ENCODE measurements at places on chromosomes 2 and 18.
A peak's percentile ranks its signal among the peaks of the same experiment; 100 is the strongest.

DNA sequence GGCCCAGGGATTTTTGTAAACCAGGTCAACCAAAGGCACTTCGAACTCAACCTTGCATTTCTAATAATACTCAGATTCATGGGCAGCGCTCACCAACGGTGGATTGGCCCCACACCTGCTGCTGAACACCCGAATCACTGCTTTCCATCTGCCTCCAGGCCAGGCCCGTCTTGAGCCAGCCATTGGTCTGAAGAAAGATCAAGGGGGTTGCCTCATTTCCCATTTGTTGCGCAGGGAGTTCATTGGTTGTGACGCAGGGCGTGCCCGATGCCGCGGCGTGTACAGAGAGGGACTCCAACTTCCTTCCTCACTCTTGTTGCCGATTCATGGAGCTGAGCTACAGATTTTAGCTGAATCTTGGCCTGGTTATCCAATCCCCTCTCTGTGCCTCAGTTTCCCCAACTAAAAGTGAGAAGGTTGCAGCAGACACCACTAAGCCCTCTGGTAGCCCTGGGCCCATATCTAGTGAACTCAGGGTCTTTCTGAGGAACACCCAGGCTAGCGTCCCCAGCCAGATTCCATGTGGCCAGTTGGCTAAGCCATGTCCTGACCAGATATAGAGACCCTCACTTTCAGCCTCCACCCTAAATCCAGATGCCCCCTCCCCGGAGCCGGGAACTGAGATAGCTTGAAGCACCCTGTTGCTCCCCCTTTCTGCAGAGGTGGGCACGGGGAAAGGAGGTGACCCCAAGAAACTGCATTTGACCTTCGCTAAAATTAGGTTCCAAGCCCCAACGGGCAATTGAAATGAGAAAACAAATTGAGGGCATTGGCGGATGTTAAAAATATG lies 60.9 kb upstream of the HPCAL1 start:
- no peak for DNase-seq

GRCh38 chr2:220279840-220280239 lies 652.4 kb downstream of the SLC4A3 start:
- DNase-seq = no peak

DNA sequence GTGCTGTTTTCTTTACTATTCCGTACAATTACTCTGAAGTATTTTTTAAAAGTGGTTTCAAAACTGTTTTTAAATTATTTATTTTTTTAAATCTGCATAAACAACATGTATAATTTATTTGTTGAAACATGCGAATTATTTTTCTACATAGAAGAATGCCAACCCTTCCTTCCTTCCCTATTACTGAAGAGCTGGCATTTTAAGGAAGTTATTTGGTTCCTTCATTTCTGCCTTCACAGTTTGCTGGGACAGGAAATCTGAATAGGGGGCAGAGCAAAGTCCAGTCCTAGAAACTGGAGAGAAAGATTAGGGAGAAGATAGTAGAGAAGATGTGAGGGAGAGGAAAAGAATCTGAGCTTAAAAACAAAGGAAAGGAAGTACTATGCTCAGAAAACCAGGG lies 146.7 kb upstream of the ACVR2A start:
- no peak for DNase-seq

GRCh38 chr18:45837283-45838070 lies 12.0 kb downstream of the SIGLEC15 start:
- DNase-seq = no peak

GRCh38 chr2:41869542-41870264 lies 178.1 kb upstream of the PKDCC start:
- no peak for DNase-seq

DNA sequence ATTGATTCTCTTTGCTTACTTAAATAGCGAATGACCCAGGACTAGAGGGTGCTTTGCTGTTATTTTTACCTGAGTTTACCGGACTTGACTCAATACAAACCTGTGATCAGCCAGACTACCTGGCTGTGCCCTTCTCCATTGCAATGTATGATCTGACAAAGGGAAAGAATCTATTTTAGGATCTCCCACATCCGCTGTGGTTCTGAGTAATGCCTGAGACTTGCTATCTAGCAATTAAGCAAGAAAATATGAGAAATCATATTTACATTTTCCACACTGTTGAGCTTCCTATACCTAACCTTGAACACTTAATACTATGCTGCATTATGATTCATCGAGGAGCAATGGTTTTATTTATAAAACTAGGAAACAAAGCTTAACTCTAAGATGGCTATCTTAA lies 215.2 kb downstream of the RAD51AP2 start:
- DNase-seq = no peak

- no peak for DNase-seq
Observed at GRCh38 chr2:228282376-228282775, 100.9 kb upstream of the SPHKAP start.

- DNase-seq = peak; percentile 62
Observed at GRCh38 chr2:8549273-8549922, 132.5 kb upstream of the ID2 start.

GRCh38 chr2:229085439-229085838 lies 185.6 kb downstream of the PID1 start:
- no peak for DNase-seq

DNA sequence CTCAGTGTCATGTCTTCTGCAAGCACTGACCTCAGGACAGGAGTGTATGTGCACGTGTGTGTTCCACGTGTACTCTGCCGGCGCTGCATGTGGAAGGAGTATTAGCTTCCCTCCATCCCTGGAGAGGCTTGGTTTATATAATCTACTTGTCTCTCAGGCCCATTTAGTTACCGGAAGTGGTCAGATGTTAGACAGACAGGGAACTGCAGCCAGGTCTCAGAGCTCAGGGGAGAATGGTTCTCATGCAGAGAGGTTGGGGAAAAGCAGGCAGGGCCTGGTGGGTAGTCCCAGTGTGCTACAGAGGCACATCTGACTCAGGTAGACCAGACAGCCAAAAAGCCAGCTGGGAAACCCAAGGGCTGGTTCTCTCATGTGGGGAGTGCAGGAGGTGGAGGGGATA lies 167.9 kb downstream of the CTIF start:
- no peak for DNase-seq

DNA sequence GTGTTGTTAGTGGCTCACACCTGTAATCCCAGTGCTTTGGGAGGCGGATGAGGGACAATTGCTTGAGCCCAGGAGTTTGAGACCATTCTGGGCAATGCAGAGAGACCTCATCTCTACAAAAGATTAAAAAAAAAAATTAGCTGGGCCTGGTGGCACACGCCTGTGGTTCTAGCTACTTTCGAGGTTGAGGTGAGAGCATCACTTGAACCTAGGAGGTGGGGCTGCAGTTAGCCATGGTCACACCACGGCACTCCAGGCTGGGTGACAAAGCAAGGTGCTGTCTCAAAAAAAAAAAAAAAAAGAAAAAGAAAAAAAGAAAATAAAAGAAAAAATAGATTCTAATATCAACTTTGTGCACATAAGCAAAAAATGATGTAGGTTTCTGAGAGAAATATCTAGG lies 1492.5 kb upstream of the TMEFF2 start:
- no peak for DNase-seq

- peak; percentile 58 for DNase-seq
Observed at GRCh38 chr2:20145497-20146193, 79.3 kb downstream of the SDC1 start.

DNA sequence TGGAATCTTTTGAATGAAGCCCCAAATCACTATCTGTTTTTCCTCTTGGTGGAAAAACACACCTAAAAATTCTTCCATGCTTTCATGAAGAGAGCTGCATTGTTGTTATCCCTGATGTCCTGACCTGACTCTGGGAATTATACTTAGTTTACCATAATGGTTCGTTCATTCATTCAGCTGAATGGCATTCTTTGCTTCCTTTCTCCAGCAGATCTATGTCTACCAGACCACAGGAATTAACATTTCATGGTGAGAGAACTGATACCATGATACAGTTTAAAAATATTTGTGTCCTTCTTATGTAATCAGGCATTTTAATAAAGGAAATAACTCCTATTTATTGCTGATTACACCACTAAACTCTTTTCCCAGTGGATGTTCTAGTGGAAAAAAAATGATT lies 11.1 kb upstream of the SLC4A10 start:
- DNase-seq = no peak

DNA sequence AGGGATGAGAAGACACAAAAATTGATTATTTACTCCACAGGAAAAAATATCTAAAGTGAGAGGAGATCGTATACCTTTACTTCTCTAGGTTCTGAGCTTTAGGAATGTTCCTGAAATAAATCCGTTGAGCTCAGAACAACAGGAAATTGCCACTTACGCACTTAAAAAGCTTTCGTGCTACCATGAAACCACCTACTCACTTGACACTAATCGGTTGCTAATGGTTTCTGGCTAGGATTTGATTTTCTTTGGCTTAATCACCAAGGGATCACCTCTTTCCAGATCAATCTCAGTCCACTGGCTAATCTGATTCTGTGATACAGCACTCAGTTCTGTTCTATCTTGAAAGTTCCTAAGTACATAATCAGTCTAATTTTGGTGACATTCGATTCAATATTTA lies 419.6 kb downstream of the DLGAP1 start:
- DNase-seq = no peak

DNA sequence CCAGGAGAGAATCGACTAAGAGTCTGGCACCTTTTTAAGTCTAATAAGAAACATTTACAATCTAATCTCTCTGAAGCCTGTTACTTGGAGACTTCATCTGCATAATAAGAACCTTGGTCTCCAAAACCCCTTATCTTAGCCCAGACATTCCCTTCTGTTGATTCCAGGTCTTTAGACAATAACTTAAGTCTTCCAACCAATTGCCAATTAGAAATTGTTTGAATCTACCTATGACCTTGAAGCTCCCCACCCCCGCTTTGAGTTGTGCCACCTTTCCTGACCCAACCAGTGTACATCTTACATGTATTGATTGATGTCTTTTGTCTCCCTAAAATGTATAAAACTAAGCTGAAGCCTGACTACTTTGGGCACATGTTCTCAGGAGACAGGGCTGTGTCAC lies 49.5 kb upstream of the DTNA start:
- no peak for DNase-seq

DNA sequence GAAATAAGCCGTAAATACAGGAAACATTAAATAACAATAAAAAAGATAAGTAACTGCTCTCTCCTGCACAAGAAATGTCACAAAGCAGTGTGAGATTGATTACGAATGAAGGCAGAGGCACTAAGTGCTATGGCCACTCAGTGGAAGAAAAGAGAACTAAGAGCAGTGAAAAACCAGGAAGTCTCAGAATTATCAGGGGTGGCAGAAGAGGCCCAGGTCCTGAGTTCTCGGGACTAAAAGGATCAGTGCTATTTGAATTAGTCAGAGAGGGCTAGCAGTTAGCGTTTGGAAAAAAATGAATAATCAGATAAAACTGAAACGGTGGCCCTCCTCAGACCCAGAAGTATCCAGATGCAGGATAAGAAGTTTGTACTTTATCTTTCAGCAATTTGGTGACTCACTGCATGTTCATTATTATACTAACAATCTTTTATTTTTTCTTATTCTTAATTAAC lies 367.1 kb downstream of the ZEB2 start:
- DNase-seq = no peak

- no peak for DNase-seq
Observed at GRCh38 chr2:140249821-140250220, 1469.6 kb upstream of the NXPH2 start.

GRCh38 chr18:54032412-54032811 lies 192.1 kb downstream of the MBD2 start:
- DNase-seq = no peak

DNA sequence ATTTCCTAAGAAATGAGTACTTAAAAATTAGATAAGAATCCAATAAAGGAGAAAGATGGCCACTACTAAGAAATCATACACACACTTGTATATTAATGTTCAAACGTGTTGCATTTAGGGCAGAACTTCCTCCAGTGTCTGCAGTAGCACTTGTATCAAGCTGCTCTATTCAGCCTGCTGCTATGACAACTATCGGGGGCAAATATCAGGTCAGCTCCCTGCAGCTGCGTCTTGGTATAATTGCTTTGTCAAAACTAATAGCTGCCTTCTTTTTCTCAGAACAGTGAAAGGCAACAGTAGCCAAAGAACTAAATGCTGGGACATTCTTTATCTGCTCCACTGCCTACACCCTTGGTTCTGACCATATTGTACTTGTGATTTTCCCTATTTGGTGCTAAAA lies 300.7 kb downstream of the NOL4 start:
- DNase-seq = no peak

- DNase-seq = no peak
Observed at GRCh38 chr2:79432731-79433146, 80.1 kb upstream of the CTNNA2 start.

DNA sequence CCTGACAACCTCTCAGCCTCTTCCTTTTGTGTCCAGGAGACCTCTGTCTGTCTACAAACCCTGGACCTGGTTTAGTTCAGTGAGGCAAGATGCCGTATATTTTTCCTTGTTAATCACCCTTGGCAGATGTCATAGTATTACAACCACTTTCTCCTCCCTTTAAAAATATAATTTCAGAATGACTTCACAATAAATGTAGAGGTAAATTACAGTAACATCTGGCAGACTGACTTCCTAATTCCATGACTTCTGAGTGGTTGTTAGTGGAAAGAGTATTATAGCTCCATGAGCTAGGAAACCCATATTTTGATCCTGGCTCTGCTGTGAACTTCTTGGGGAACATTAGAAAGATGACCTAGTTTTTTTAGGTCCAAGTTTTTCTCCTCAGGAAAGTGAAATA lies 39.5 kb downstream of the SPATS2L start:
- no peak for DNase-seq

DNA sequence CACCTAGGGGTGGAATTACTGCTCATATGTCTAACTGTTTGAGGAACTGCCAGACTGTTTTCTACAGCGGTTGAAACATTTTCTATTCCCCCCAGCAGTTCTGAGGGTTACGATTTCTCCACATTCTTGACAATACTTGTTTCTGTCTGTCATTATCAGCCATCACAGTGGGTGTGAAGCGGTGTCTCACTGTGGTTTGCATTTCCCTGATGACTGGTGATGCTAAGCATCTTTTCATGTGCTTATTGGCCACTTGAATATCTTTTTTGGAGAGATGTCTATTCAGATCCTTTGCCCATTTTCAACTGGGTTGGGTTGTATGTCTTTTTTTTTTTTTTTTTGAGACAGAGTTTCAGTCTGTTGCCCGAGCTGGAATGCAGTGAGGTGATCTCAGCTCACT lies 63.0 kb downstream of the ADNP2 start:
- no peak for DNase-seq

- DNase-seq = no peak
Observed at GRCh38 chr2:237190966-237191713, 105.5 kb downstream of the COPS8 start.

DNA sequence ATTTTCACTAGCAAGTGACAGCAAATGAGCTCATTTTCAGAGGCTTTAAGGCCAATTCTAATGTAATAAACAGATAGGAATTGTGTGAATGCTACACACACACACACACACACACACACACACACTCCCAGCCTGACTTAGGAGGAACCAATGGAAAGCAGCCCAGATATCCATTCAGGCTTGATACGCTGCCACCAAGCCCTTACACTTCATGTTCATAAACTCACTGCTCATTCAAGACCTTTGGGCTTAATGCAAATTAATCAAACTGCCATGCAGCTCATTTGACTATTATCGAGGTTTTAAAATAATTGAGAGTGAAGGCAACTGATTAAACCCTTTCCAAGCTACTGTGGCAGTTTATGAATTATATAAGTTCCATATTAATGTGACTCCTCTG lies 298.9 kb upstream of the NCKAP5 start:
- DNase-seq = no peak

- no peak for DNase-seq
Observed at GRCh38 chr18:79800371-79801180, 2.8 kb downstream of the KCNG2 start.

All from coronary artery (tissue), 2 donors.